ENCODE measurements at places on chromosomes 5 and 9.

GRCh38 chr5:30926218-30926617 lies 267.3 kb upstream of the CDH6 start:
- DNase-seq = no peak

GRCh38 chr9:1179366-1179765 lies 129.2 kb downstream of the DMRT2 start:
- no peak for DNase-seq

GRCh38 chr9:38003230-38003629 lies 65.8 kb downstream of the SHB start:
- no peak for DNase-seq

GRCh38 chr9:15856591-15856990 lies 303.7 kb downstream of the CCDC171 start:
- no peak for DNase-seq

- DNase-seq = no peak
Observed at GRCh38 chr5:51377151-51378060, 5.8 kb upstream of the ISL1 start.

DNA sequence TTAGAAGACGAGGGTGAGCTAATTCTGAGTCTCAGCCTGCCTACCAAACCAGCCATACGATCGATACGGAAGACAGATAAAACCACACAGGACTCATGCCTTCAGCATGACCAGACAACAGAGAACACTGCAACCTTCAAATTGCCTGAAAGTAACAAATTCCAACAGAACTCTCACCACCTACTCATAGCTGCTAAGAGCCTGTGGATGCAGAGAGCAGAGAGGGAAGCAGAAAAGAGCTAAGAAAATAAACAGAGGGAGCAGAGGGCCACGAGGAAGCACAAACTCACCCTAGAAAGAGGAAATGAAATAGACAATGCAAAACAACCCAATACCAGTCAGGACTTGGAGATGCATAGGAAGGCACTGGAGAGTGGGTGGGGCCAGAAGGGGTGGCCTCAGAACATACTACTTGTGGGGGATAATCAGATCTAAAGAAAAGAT lies 86.7 kb upstream of the TAS2R1 start:
- no peak for DNase-seq

- DNase-seq = no peak
Observed at GRCh38 chr5:17743580-17744435, 109.5 kb downstream of the TAF11L14 start.

GRCh38 chr5:155522540-155522939 lies 509.0 kb downstream of the KIF4B start:
- DNase-seq = no peak

DNA sequence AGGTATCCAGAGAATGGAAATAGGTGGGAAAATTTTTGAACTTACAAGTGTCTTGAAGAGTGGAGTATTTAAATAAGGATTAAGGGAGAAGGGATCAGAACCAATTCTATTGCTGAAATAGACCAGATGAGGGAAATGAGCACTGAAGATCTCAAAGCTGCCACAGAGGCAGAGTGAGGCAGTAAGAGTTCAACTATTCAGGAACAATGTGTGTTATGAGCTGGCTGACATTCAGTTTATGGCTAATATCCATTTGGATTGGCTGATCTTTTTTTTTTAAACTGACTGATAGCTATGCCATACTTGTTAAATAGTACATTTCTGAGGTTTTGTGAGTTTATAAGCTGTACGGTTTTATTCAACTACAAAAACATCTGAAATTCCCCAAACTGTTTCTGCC lies 95.3 kb upstream of the GNA14 start:
- no peak for DNase-seq

DNA sequence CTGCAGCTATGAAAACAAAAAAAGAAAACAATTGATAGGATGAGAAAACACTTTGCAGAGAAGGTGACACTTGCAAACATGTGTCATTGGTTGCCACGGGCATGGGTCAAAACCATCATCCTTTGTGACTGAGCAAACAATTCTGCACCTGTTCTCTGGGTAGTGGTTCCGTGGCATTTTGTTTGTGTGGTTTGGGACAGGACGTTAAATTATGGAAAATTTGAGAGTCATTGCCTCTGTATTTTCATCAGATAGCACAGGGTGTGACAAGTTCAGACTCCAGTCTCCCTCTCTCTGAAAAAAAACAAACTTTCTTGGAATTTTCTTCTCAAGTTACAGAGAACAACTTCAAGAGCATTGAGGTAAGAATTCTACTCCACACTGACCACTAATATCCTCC lies 113.4 kb upstream of the HMHB1 start:
- no peak for DNase-seq

- peak; percentile 49 for DNase-seq
Observed at GRCh38 chr9:129776938-129777768, 24.3 kb upstream of the PTGES start.

DNA sequence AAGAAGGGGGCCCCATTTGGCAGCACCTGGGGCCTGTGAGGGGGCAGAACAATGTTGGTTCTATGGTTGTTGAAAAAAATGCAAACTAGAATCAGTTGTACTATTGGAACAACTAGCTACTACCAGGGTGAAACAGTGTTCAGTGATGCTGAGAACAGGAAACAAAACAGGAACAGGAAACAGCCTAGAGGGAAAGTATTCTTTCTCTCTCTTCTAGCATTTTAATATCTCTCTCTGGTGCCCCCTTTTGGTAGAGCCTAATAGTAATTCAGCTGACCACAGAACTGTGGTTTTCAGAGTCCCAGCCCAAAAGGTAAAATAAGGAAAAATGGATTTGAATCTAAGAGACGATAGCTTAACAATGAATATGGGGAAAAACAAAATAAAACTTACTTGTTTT lies 138.0 kb upstream of the KCNN2 start:
- no peak for DNase-seq

GRCh38 chr5:173152547-173152946 lies 8.2 kb downstream of the BNIP1 start:
- no peak for DNase-seq

DNA sequence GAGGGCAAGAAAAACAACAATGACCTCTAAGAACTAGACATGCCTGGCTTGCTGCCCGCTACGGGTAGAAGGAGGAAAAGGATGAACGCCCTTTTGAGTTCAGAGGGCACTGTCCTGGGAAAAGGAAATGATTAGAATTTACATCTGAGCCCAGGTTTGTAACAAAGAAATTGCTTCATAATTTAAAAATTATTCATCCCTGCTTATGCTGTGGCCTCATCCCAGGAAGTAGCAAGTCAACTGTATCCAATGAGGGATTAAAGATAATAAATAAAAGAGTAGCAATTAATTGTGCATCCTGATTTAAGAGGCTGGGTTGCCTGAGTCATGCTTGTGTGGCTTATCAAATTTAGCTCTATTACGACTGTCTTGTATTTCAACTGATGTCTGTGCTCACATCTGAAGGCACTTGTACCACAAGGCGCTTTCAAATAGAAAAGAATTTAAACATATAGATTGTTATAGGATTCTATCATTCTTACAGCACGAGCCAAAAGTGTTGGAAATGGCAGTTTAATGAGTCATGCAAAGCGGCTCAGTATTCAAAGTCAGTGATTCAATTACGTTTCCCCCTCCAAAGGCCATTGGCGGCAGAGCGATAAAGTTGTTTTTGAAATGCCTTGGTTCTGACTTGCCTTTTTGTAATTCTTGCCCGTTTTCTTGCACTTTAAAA lies 40.0 kb upstream of the DMRT1 start:
- no peak for DNase-seq
